ENCODE measurements at places on chromosomes 12 and 14.

- no peak overlapping the region for H3K4me3 ChIP-seq
- H3K4me1 ChIP-seq: peaks cover 18% of the 10 kb centered on the region
- peaks cover 2% of the 10 kb centered on the region for H3K36me3 ChIP-seq
These were observed 116.3 kb downstream of the GLT1D1 start for GRCh38 chr12:128969480-128970055.

- H3K27me3 ChIP-seq: no peaks in the 10 kb centered on the region
- H3K4me3 ChIP-seq: no peak overlapping the region
- H3K27ac ChIP-seq: no peak overlapping the region
These were observed 4.4 kb downstream of the SUSD6 start for GRCh38 chr14:69615496-69616407.

- H3K27ac ChIP-seq: no peak overlapping the region
- H3K4me3 ChIP-seq: no peak overlapping the region
- peaks cover 1% of the 10 kb centered on the region for H3K4me1 ChIP-seq
- DNase-seq: no peak
- no peaks in the 10 kb centered on the region for H3K36me3 ChIP-seq
These were observed 186.8 kb downstream of the FUT8 start for GRCh38 chr14:65599375-65599774.

DNA sequence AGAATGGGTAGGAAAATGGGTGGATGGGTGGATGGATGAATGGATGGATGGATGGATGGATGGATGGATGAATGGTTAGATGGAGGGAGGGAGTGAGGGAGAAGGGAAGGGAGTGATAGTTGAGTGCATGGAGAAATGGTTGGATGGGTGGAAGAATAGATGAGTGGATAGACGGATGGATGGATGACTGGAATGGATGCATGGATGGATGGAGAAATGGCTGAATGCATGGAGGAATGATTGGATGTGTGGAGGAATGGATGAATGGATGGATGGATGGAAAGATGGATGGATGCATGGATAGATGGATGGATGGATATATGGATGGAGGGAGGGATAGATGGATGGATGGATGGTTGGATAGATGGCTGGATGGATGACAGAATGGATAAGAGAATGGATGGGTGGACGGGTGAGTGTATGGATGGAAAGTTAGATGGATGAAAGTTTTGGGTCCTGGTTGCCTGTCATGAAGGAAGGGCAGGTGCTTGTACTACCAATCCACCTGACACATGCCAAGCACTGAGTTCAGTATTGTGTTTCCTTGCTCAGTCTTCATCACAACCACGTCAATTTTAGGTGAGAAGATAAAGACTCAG is 286.5 kb upstream of the RTL1 start:
- H3K27me3 ChIP-seq: peaks cover 43% of the 10 kb centered on the region
- H3K4me1 ChIP-seq: peaks cover 2% of the 10 kb centered on the region
- no peak for DNase-seq
- no peaks in the 10 kb centered on the region for H3K36me3 ChIP-seq

DNA sequence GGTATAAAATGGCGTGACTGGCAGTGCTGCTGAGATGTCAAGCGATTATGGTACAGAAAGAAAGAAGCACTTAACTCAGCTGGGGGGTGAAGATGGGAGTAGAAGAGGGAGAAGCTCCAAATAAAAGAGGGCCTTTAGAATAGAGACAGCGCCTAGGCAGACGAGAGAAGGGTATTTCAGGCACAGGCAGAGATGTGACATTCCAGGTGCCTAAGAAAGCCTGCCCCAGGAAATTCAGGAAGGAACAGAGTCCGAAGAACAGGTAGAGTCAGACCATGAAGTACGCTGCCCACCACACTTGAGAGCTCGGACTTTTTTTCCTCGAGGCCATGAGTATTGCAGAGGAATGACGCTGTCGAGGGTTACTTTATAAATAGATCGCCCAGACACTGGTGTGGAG is 170.9 kb upstream of the ATF7IP start:
- no peak overlapping the region for H3K27ac ChIP-seq
- DNase-seq: no peak
- H3K4me1 ChIP-seq: peaks cover 1% of the 10 kb centered on the region
- H3K36me3 ChIP-seq: no peaks in the 10 kb centered on the region
- H3K4me3 ChIP-seq: no peak overlapping the region

DNA sequence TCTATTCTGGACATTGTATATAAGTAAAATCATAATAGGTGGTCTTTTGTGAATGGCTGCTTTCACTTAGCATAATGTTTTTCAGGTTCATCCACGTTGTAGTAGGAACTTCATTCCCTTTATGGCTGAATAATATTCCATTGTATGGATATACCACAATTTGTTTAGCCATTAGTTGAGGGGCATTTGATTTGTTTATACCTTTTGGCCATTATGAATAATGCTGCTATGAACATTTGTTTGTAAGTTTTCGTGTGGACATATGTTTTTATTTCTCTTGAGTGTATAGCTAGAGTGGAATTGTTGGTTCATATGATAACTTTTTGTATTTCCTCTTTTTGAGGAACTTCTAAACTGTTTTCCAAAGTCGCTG is 123.3 kb downstream of the TTLL5 start:
- no peak overlapping the region for H3K4me3 ChIP-seq
- H3K27ac ChIP-seq: no peak overlapping the region
- H3K36me3 ChIP-seq: peaks cover 35% of the 10 kb centered on the region
- H3K27me3 ChIP-seq: no peaks in the 10 kb centered on the region

GRCh38 chr12:32505067-32505945 is 105.9 kb downstream of the FGD4 start:
- H3K4me1 ChIP-seq: peaks cover 69% of the 10 kb centered on the region
- H3K36me3 ChIP-seq: no peaks in the 10 kb centered on the region
- H3K27me3 ChIP-seq: no peaks in the 10 kb centered on the region
- DNase-seq: no peak
- H3K4me3 ChIP-seq: peak overlapping the region; percentile 88

- H3K36me3 ChIP-seq: peaks cover 2% of the 10 kb centered on the region
- H3K27me3 ChIP-seq: peaks cover 2% of the 10 kb centered on the region
- H3K4me3 ChIP-seq: no peak overlapping the region
- no peak for DNase-seq
- H3K4me1 ChIP-seq: peaks cover 18% of the 10 kb centered on the region
These were observed 8.8 kb downstream of the BDKRB1 start for GRCh38 chr14:96264853-96265252.

GRCh38 chr12:48542300-48542928 is 17.0 kb downstream of the OR8S1 start:
- no peak overlapping the region for H3K27ac ChIP-seq
- peaks cover 6% of the 10 kb centered on the region for H3K27me3 ChIP-seq
- no peaks in the 10 kb centered on the region for H3K4me1 ChIP-seq
- no peak overlapping the region for H3K4me3 ChIP-seq
- no peak for DNase-seq

DNA sequence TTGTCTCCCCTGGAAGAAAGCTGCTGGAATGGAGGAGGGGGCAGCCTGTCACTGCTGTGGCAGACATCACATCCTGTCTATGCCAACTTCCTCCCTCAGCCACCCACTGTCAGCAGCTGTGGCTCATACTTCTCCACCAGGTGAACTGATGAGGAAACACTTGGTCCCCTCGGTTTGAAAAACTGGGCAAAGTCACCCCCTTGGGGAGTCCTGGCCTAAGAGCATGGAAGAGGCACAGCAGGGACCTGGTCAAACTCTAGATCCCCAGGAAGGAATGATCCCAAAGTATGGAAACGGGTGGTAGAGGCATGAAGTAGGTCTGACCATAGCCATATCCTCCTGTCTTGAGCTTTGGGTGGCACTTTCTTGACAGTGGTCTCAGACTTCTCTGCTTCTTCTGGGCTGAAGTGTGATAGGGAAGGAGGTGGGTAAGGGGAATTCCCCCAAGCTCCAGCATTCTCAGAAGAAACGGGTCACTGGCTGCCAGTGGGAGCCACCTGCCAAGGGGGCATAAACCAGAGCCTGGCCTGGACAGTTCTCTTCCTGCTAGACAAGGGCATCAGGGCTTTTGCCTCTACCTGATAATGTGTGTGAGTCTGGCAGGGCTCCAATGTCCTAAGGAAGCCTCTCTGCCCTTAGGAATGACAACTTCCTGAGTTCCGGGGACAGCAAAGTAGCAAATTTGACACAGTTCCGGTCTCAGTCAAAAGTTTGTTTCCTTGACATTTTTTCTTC is 36.0 kb downstream of the FMNL3 start:
- H3K4me3 ChIP-seq: no peak overlapping the region
- no peaks in the 10 kb centered on the region for H3K36me3 ChIP-seq

DNA sequence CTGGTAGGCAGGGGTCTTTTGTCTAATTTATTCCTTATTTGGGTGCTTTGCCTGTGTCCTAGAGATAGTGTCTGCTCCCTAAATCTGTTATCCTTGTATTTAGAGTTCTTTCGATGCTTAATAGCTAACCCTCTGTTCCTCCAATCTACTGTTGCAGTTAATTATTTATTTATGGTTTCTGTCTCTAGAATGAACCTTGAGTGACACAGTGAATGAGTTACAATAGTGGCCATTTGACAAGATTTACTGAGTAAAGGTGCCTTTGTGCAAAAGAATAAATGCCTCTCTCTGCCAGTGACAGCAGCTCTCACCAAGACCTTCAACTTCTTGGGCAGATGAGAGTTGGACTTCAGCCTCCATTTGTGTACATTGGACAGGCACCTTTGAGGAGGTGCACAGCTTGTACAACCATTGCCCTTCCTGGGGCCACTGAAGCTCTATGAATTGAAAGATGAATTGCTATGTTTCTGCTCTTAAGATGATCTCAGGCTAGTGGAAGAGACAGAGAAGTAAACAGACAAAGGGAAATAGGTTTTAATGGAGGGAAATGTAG is 165.9 kb downstream of the DERA start:
- no peaks in the 10 kb centered on the region for H3K27me3 ChIP-seq
- DNase-seq: no peak
- no peak overlapping the region for H3K4me3 ChIP-seq
- H3K36me3 ChIP-seq: no peaks in the 10 kb centered on the region
- H3K27ac ChIP-seq: no peak overlapping the region

DNA sequence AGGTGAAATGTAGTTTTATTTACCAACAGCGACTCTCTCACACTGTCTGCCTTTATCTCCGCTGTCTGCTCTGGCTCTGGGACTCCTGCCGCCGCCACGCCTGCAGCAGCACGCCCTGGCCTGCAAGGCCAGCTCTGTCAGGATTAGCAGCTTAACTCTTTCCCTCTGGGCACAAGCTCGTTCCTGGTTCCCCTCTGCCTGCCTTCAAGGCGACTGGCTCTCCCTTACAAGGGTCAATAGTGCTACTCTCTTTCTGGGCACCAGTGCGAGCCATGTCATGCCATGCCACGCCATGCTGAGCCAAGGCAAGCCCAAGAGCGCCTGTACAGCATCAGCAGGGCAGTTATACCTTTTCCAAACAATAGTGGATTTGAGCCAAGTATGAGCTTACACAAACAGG is 3.6 kb upstream of the CLEC2B start:
- H3K27me3 ChIP-seq: peaks cover 6% of the 10 kb centered on the region
- no peak overlapping the region for H3K27ac ChIP-seq
- peaks cover 9% of the 10 kb centered on the region for H3K4me1 ChIP-seq
- no peak overlapping the region for H3K4me3 ChIP-seq

GRCh38 chr14:100547633-100548294 is 39.5 kb downstream of the BEGAIN start:
- H3K27me3 ChIP-seq: peaks cover 14% of the 10 kb centered on the region
- H3K4me3 ChIP-seq: no peak overlapping the region

DNA sequence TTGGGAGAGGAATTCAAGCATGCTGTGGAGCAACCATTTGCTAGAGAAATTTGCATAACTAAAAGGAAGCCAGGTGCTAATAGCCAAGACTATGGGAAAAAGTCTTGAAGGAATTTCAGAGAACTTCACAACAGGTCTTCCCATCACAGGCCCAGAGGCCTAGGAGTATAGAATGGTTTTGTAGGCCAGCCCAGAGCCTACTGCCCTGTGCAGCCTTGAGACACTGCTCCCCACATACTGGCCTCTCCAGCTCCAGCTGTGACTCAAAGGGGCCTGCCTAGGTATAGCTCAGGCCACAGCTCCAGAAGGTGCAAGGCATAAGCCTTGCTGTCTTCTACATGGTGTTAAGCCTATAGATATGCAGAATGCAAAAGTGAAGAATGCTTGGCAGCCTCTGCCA is 227.1 kb downstream of the SLC2A13 start:
- H3K4me1 ChIP-seq: peaks cover 6% of the 10 kb centered on the region
- no peak for DNase-seq
- H3K36me3 ChIP-seq: peaks cover 17% of the 10 kb centered on the region
- H3K4me3 ChIP-seq: no peak overlapping the region

GRCh38 chr12:122082621-122083356 is 4.2 kb downstream of the MLXIP start:
- peaks cover 33% of the 10 kb centered on the region for H3K4me1 ChIP-seq
- H3K4me3 ChIP-seq: no peak overlapping the region
- H3K27ac ChIP-seq: no peak overlapping the region

DNA sequence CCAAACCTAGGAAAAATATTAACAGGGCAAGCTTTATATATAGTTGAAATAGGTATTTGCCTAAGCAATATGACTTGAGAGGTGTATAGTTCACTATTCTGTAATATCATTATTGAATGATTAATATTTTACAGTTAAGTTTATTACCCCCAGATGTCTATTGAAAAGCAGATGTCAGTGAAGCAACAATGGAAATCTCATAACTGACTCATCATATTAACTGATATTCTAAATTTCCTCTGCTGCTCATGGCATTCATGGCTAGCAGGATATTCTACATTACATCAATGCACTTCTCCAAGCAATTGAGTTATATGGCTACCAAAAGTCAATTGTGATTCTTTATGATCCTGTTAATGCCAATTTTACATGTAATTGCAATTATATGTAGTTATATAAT is 9.7 kb upstream of the MAGOHB start:
- no peaks in the 10 kb centered on the region for H3K36me3 ChIP-seq
- H3K4me3 ChIP-seq: no peak overlapping the region
- H3K4me1 ChIP-seq: no peaks in the 10 kb centered on the region
- DNase-seq: no peak

- H3K36me3 ChIP-seq: peaks cover 8% of the 10 kb centered on the region
- peak overlapping the region; percentile 26 for H3K27ac ChIP-seq
- H3K4me1 ChIP-seq: peaks cover 33% of the 10 kb centered on the region
- peak overlapping the region; percentile 70 for H3K4me3 ChIP-seq
- DNase-seq: no peak
These were observed 2.1 kb downstream of the BICD1 start for GRCh38 chr12:32108787-32109186.

DNA sequence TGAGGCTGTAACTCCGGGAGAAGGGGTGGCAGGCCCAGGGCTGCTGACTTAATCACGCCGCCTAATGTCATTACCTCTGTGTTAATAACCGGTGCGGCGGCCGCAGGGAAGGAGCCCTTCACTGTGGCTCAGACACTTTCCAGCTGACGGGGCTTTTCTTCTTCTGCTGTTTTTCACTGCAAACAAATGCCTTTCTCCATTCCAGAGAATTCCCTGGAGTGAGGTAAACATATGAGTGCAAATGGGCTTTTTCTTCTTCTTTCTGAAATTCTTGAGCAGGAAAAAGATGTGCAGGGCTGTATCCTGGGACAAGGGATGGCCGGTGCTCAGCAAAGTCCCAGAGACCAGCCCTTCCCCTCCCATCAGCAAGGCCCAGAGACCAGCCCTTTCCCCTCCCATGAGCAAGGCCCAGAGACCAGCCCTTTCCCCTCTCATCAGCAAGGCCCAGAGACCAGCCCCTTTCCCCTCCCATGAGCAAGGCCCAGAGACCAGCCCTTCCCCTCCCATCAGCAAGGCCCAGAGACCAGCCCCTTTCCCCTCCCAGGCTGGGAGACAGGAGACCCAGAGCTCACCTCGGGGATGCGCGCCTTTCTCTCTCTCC is 33.4 kb upstream of the FAM181A start:
- H3K4me1 ChIP-seq: no peaks in the 10 kb centered on the region
- H3K27me3 ChIP-seq: peaks cover 17% of the 10 kb centered on the region
- H3K27ac ChIP-seq: no peak overlapping the region
- no peaks in the 10 kb centered on the region for H3K36me3 ChIP-seq
- no peak for DNase-seq
- no peak overlapping the region for H3K4me3 ChIP-seq

Measured in progenitor cell of endocrine pancreas (in vitro differentiated cells).